NCI-H1694 treated with DMSO at 0.1 percent for 48 hours (cell line): ENCODE measurements at places on chromosomes 1 and 21.

- no peak for DNase-seq
These were observed 59.3 kb downstream of the TOR1AIP2 start for GRCh38 chr1:179818260-179818659.

- DNase-seq = no peak
These were observed 3.1 kb downstream of the SIM2 start for GRCh38 chr21:36701756-36702621.

- no peak for DNase-seq
These were observed 27.5 kb downstream of the KCTD3 start for GRCh38 chr1:215594640-215595039.

DNA sequence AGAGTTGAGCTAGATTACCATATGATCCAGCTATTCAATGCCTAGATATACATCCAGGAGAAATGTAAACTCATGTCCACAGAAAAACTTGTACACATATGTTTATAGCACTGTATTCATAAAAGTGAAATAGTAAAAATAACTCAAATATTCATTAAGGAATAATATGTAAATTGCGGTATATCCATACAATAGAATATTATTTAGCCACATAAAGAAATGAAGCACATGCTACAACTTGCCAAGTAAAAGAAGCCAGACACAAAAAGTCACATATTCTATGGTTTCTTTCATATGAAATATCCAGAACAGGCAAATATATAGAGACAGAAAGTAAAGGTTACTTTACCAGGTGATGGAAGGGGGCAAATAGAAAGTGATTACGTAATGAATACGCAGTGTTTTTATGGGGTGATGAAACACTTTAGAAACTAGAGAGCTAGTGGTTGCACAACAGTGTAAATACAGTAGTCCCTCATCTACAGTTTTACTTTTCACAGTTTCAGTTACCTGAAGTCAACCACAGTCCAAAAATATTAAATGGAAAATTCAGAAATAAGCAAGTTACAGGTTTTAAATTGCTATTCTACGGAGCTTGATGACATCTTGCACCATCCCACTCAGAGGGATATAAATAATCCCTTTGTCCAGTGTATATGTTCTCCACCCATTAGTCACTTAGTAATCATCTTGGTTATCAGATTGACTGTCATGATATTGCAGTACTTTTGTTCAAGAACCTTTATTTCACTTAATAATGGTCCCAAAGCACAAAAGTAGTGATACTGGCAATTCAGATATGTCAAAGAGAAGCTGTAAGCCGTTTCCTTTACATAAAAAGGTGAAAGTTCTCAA is 62.3 kb downstream of the ZNF644 start:
- no peak for DNase-seq

GRCh38 chr1:6245869-6246496 is 2.0 kb downstream of the HES3 start:
- peak; percentile 87 for DNase-seq

DNA sequence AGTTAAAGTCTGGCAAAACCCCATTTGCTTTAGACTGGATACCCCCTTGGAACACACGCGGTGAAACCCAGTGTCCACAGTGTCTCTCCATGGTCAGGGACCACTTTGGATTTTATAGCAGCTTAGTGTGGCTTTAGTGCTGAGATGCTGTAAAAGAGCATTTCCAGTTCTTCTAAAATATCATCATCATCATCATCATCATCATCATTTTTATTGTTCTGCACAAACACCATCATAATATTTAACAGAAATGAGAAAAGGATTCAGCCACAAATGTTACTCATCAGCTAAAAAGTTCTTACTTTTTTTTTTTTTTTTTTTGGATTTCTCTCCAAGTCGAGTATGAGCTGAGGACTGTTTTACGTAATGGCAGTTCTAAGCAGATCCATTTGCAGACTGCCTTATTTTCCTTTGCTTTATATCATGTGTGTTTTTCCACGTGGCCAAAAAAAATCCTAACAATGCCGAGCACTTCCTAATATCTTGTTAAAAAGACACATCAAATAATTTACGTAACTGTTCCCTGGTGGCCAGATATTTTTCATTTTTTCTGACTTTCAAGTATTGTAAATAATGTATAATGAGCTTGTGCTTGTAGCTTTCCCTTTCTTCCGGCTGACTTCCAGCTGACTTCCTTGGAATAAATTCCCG is 62.8 kb downstream of the EVA1C start:
- DNase-seq = no peak

GRCh38 chr1:67792741-67793458 is 40.4 kb downstream of the GNG12 start:
- no peak for DNase-seq

DNA sequence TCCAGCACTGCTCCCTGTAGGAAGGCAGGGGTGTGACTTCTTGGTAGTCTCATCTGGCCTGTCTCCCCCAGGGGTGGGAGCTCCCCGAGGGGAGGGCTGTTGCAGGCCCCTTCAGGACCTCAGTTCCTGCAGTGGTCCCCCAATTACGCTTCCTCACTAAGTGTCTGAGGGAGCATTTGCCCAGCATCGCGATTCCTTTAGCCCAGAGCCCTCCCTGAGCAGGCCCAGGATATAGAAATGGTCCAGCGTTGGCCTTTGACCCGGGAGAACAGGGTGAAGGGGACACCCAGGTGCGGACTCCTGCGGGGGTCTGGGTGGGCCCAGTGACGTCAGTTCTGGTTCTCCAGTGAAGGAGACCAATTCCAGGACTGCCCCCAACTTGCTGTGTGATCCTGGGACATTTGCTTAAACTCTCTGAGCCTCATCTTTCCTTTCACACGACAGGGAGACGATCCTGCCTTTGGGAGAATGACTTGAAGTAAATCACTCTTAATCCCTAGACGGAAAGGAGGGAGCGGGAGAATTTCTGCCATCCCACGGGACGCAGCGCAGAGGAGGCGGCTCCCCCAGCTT is 32.6 kb upstream of the BTG2 start:
- DNase-seq = no peak

GRCh38 chr1:37731312-37732019 is 33.5 kb downstream of the EPHA10 start:
- DNase-seq = no peak

- no peak for DNase-seq
These were observed 92.0 kb upstream of the HAO2 start for GRCh38 chr1:119276558-119276957.

GRCh38 chr1:212455803-212456528 is 23.2 kb downstream of the NENF start:
- no peak for DNase-seq

GRCh38 chr1:192477630-192478029 is 97.9 kb upstream of the RGS1 start:
- DNase-seq = peak; percentile 12

DNA sequence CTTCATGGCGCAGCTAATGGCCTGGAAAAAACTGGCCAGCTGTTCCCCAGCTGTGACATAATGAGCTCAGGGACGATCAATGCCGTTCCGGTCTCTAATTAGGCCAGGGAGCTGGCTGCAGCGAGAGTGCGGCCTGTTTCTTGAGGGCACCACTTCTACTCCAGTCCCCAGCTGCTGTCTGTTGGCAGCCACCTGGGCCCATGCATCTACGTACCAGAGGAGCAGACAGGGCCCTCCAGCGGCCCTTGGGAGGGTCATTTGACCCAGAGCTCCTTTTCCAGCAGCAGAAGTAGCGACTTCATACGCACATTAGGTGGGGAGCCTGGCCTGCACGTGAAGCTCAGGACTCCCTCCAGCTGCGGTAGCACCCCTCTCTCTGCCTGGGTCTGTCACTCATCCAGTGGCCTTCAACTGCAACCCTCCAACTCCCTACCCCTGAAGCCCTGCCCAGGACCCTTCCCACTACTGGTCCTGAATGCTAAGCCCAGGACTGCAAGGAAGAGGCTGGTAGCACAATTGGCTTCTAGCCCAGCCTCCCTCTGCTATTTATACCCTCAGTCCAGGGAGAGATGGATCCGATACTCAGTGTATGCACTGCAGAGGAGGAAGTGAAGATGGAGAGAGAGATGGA is 9.1 kb upstream of the GPR61 start:
- DNase-seq = peak; percentile 86

GRCh38 chr21:28112511-28112910 is 880.2 kb downstream of the LTN1 start:
- DNase-seq = no peak

DNA sequence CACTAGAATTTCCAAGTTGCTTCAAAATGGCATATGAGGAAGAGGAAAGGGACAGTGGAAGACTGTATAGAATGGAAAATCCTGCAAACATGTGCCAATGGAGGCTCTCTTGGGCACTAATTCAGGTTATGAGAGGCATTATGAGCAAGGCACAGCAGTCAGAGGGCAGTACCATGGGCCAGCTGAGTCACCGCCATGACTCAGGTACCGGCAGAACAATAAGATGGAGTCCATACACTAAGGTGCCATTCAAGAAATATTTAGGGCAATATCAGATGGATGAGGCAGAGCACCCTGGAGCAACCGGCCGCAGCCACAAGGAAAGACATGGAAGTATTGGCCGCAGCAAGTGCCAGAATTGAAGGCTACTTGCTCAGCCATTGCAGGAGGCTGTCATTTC is 25.6 kb upstream of the VAV3 start:
- no peak for DNase-seq

- DNase-seq = no peak
These were observed 413.5 kb downstream of the DUSP10 start for GRCh38 chr1:221328371-221328770.

DNA sequence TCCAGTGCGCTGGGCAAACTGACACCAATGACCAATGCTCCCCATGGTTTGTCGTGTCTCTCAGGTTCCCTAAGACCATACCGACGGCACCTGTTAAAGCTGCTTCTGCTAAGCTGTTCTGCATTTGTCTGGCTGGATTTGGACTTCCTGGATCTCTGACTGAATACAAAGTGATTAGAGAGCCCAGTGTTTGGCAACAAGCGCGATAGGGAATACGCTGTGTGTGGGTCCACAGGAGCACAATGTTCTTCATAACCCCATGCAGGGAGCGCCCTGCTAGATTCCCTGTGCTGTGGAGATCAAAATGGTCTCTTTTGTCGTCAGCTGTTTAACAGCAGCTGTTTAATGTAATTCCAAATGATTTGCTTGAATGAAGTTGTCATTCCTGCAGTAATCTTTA is 26.0 kb upstream of the ESRRG start:
- DNase-seq = no peak

- no peak for DNase-seq
These were observed 241.2 kb downstream of the RGS7 start for GRCh38 chr1:241115784-241116183.

DNA sequence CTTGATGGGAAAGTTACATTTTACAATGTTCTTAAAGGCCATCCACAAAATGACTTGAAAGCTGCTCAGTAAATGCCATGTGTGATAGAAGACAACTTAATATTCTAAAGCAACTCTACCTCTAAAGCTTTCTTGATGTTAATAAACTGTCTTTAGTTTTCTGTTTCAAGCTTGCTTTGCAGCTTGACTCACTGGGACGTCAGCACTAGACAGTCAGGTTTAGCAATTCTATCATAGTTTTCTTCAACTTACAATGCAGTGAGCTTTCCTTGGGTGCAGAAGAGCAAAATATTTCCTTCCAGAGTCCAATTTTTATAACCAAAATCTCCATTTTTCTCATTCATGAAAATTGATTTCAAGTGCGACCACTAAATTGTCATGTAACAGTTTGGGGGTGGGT is 273.1 kb downstream of the NTNG1 start:
- no peak for DNase-seq
